MCF 10A (cell line): ENCODE measurements at places on chromosomes 11 and 22. TPM values are rescaled to one million over a fixed set of nuclear protein-coding genes. Genes with fewer than 3 reads are reported as not detected.

DNA sequence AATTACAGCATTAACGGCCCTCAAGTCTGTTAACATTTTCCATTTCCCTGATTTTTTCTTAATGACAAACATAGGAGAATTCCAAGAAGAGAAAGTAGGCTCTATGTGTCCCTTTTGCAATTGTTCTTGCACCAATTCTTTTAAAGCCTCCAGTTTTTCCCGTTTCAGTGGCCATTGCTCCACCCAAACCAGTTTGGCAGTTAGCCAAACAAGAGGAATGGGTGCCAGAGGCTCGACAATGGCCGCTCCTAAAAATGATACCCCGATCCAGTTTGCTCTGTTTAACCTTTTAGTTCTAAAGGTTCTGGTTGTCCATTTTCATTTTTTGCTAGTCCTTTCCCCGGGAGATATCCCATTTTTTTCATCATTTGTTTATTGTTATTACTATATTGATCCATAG is 6.7 kb upstream of the DNAJB13 start:
- H3K4me1 ChIP-seq: peaks cover 6% of the 10 kb centered on the region
- H3K27ac ChIP-seq: no peak overlapping the region
- no peaks in the 10 kb centered on the region for H3K36me3 ChIP-seq
- DNase-seq: no peak
- no peaks in the 10 kb centered on the region for H3K27me3 ChIP-seq

GRCh38 chr22:27714068-27714467 is 87.5 kb downstream of the MN1 start:
- H3K4me1 ChIP-seq: peaks cover 16% of the 10 kb centered on the region
- no peak overlapping the region for H3K4me3 ChIP-seq
- no peak for DNase-seq
- peak overlapping the region; percentile 41 for H3K27ac ChIP-seq

- H3K27ac ChIP-seq: no peak overlapping the region
- H3K4me1 ChIP-seq: peaks cover 4% of the 10 kb centered on the region
- no peaks in the 10 kb centered on the region for H3K27me3 ChIP-seq
These were observed 102.9 kb downstream of the CCDC81 start for GRCh38 chr11:86477495-86478155.

DNA sequence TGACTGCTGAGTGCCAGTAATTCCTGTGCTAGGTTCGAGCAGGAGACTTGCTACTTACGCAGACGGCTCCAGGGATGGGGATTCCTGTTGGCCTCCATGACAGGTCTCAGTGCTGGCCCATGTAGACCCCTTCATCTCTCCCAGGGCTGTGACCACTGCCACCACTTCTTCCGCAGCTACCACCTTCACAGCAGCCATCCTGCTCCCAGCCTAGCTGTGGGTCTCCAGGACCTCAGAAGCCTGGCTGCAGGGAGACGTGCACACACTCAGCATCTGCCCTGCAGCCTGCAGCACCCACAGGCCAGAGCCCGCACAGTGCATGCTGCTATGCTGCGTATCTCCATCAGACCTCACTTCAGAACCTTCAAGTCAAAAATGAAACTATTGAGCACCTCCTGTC is 1503.9 kb downstream of the BRD1 start:
- no peak for DNase-seq
- H3K4me1 ChIP-seq: no peaks in the 10 kb centered on the region
- H3K36me3 ChIP-seq: peaks cover 7% of the 10 kb centered on the region
- no peak overlapping the region for H3K4me3 ChIP-seq

DNA sequence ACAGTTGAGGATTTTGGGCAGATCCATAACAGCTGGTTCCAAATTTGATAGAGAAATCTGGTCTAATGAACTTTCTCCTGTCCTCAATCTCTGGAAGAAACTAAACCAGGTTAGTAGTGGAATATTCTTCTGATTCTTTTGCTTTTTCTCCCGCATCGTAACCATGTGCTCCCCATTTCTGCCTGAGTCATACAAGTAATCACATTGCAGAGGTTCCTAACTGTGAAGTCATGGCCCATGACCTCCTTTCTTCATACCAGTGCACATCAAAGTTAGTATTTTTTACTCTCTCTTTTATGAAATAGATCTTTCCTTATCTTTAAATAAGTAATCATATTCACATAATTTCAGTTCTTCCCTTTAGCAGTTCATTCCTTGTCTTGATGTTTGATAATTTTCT is 249.0 kb downstream of the DYNC2H1 start:
- no peaks in the 10 kb centered on the region for H3K36me3 ChIP-seq
- no peaks in the 10 kb centered on the region for H3K27me3 ChIP-seq
- H3K27ac ChIP-seq: no peak overlapping the region
- no peak overlapping the region for H3K4me3 ChIP-seq
- H3K4me1 ChIP-seq: no peaks in the 10 kb centered on the region

DNA sequence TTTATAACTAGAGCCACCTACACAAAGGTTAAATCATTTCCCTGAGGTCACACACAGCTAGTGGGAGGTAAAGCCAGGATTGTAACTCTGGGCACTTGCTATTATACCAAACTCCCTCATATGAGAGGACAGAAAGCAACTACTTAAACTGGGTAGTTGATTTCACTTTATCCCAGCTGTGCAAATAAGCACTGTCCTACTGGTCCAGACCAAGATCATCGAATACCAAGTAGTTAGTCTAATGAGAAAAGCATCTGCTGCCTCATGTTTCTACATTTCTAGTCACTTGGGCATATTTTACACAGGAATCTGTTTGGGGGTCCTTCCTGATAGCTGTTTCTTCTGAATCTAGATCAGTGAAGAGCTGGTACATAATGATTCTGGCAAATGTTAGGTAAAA is 178.6 kb upstream of the NARS2 start:
- no peak overlapping the region for H3K27ac ChIP-seq
- H3K4me3 ChIP-seq: no peak overlapping the region
- no peak for DNase-seq
- no peaks in the 10 kb centered on the region for H3K27me3 ChIP-seq
- no peaks in the 10 kb centered on the region for H3K36me3 ChIP-seq

DNA sequence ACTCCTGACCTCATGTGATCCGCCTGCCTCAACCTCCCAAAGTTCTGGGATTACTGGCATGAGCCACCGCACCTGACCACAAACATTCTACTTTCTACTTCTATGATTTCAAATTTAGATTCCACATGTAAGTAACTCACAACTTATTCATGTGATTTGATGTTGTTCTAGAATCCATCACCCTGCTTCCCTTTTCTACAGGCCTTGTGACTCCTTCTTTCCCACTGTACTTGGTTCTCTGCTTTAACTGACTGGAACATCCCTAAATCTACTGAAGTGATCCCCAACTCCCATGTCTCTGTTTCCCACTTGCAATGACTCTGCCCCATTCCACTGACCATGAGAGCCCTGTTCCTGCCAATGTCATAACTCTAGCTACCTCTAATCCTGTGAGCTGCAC is 25.7 kb upstream of the MRPL17 start:
- no peaks in the 10 kb centered on the region for H3K36me3 ChIP-seq
- no peak for DNase-seq
- H3K27me3 ChIP-seq: no peaks in the 10 kb centered on the region
- no peak overlapping the region for H3K27ac ChIP-seq
- no peaks in the 10 kb centered on the region for H3K4me1 ChIP-seq

GRCh38 chr22:44600207-44600785 is 101.7 kb upstream of the PRR5 start:
- H3K27ac ChIP-seq: no peak overlapping the region
- no peaks in the 10 kb centered on the region for H3K36me3 ChIP-seq
- DNase-seq: no peak

GRCh38 chr22:26534171-26534855 is 22.0 kb upstream of the TFIP11 start:
- H3K27ac ChIP-seq: no peak overlapping the region
- H3K36me3 ChIP-seq: peaks cover 9% of the 10 kb centered on the region
- no peaks in the 10 kb centered on the region for H3K27me3 ChIP-seq
- H3K4me3 ChIP-seq: no peak overlapping the region
- peaks cover 15% of the 10 kb centered on the region for H3K4me1 ChIP-seq

GRCh38 chr22:41382610-41383009 is 868 bp downstream of the TEF start:
- no peak for DNase-seq
- H3K27ac ChIP-seq: no peak overlapping the region
- peaks cover 7% of the 10 kb centered on the region for H3K36me3 ChIP-seq
- peaks cover 6% of the 10 kb centered on the region for H3K4me1 ChIP-seq
- peak overlapping the region; percentile 78 for H3K4me3 ChIP-seq
- H3K27me3 ChIP-seq: no peaks in the 10 kb centered on the region

DNA sequence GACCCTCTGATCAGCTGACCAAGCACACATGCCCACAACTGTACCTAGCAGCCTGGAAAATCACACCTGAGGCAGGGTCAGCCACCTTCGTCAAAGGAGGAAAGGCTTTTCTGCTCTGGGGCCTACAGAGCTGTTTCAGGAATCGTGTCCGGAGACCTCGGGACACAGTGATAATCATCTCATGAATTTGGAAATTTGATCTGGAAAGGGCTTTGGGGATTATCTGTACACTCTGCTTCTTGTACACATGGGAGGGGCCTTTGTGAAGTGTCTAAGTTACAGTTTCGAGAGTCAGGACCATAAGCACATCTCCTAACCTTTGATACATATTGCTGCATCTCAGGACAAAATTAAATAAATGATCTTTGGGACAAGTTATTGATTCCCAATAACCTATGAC is 1421.2 kb upstream of the TENM4 start:
- H3K27me3 ChIP-seq: no peaks in the 10 kb centered on the region
- H3K27ac ChIP-seq: no peak overlapping the region
- DNase-seq: no peak

GRCh38 chr11:111298413-111299100 is at the start of gene POU2AF3:
Gene POU2AF3 (plus strand): TSS chr11:111298546. CDS start chr11:111298582, 36 bp downstream.
- H3K36me3 ChIP-seq: no peaks in the 10 kb centered on the region
- peaks cover 12% of the 10 kb centered on the region for H3K27me3 ChIP-seq
- H3K4me3 ChIP-seq: no peak within 1 kb of the TSS
- no peak within 1 kb of the TSS for H3K27ac ChIP-seq
- H3K4me1 ChIP-seq: peaks cover 4% of the 10 kb centered on the region

GRCh38 chr11:108197351-108197750 is 25.1 kb downstream of the NPAT start:
- no peaks in the 10 kb centered on the region for H3K27me3 ChIP-seq
- H3K27ac ChIP-seq: no peak overlapping the region
- DNase-seq: no peak
- H3K4me1 ChIP-seq: peaks cover 23% of the 10 kb centered on the region
- H3K4me3 ChIP-seq: no peak overlapping the region

DNA sequence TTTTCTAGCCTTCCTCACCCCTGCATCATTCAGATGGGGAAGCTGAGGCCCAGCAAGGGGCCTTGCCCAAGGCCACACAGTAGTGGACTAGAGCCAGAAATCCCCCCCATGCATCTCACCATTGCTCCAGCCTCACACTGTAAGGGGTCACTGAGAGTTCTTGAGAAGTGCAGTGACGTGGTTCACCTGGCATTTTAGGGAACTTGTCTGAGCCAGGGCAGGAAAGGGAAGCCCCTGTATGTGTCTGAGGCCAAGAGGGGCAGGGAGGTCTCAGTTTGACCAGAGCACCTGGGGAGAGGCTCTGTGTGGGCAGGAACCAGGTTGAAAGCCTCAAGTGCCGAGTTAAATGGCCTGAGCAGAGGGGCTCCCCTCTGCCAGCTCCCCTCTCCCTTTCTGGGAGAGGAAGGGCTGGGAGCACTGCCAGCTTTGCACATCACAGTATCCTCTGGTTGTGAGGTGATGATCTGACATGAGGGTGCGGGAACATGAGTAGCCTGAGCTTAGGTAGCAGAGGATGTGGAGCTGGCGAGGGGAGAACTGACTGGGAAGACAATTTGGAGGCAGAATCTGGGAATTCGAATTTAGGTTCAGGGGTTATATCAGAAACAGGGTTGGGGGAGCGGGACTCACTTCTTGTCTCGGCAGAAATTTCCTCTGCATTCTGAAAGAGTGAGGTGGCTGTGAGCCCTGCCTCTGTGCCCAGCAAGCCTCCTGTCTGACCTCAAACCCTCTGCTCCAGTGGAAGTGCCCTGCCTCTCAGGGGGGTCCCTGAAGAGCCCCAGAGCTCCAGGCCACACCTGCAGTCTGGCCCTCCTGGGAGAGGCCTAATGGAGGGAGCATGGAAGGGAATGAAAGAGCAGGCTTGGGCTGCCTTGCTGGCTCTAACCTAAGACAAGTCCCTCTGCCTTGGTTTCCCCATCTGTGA is 14.6 kb downstream of the ARHGEF17 start:
- no peak for DNase-seq
- peaks cover 8% of the 10 kb centered on the region for H3K4me1 ChIP-seq
- no peak overlapping the region for H3K4me3 ChIP-seq
- peaks cover 18% of the 10 kb centered on the region for H3K36me3 ChIP-seq
- H3K27me3 ChIP-seq: no peaks in the 10 kb centered on the region

DNA sequence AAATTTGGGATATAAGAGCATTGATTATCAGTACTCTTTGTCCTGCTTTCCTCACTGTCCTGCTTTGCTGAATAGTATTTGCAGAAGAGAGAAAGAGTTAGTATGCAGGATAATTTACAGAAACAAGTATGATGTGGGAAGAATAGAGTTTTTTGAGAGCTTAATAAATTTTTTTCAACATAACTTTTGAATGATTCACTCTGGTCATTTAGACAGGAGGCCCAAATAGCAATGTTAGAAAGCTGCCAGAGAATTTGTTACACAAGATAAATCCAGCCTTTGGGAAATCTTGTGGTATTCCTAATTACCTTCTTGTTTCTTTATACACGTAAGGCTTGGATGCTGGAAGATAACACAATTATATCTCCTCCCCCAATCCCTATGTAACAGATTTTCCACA is 484.6 kb downstream of the CNTN5 start:
- peaks cover 65% of the 10 kb centered on the region for H3K27me3 ChIP-seq
- no peak for DNase-seq
- H3K36me3 ChIP-seq: no peaks in the 10 kb centered on the region
- H3K4me3 ChIP-seq: no peak overlapping the region
- no peak overlapping the region for H3K27ac ChIP-seq
- no peaks in the 10 kb centered on the region for H3K4me1 ChIP-seq

DNA sequence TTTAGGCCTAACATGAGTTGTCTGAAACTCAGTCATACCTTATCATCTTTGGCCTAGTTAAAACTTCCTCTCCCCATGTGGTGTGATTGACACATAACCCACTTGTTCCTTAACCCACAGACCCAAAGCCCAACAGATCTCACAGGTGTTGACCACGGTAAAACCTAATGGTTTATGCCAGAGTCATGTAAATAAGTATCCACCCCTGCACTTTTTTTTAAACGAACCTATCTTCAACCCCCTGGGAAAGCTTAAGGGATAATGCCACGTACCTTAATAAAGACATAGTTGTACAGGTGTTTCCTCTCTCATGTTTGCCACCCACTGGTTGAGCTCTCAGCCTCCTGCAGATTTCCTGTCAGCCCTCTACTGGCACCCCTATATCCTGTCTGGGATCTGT is 709.3 kb upstream of the CCDC179 start:
- H3K36me3 ChIP-seq: no peaks in the 10 kb centered on the region
- no peaks in the 10 kb centered on the region for H3K4me1 ChIP-seq
- no peak overlapping the region for H3K4me3 ChIP-seq
- H3K27ac ChIP-seq: no peak overlapping the region

PKNOX2 gene
- total RNA-seq: not detected in 2 replicates

CNGA4 gene
- not detected in 2 replicates for total RNA-seq

PPFIBP2 gene
- total RNA-seq: 3.5 and 4.3 TPM in 2 replicates

ST14 gene
- 24.8 and 27.2 TPM in 2 replicates for total RNA-seq

GGTLC3 gene
- not detected in 2 replicates for total RNA-seq

GUCY1A2 gene
- total RNA-seq: 0.09 and 0.12 TPM in 2 replicates
